ENCODE measurements at places on chromosomes 11 and 22. TPM values are rescaled to one million over a fixed set of nuclear protein-coding genes. Genes with fewer than 3 reads are reported as not detected.

CCDC89 gene
- not detected for total RNA-seq

PI4KA gene
- total RNA-seq, result 32.9 TPM

OR5D16 gene
- total RNA-seq, result not detected

KLHL35 gene
- not detected for total RNA-seq
